ENCODE measurements at places on chromosomes 2 and 18. TPM values are rescaled to one million over a fixed set of nuclear protein-coding genes. Genes with fewer than 3 reads are reported as not detected.

DNA sequence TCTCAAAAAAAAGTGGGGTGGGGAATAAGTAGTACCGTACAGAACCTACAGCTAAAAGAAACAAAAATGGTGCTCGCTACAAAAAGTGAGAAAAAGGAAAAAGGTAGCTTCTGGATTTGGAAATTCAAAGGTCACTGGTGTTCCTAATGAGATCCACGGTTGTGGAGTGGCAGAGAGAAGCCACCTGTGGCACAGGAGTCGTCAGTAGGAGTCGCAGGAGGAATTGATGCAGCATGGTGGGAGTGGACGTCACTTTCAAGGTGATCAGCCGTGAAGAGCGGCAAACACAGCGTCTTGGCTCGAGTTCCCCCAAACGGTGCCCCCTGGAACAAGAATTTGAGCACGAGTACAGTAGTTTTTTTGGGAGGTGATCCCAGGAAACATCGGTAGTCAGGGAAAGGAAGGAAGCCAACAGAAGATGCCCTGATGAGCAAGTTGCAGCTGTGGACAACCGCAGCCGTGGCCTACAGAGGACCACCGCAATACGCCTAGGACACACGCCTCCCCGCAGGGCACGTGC, 1.4 kb upstream of the TTL start:
- no peak for DNase-seq

DNA sequence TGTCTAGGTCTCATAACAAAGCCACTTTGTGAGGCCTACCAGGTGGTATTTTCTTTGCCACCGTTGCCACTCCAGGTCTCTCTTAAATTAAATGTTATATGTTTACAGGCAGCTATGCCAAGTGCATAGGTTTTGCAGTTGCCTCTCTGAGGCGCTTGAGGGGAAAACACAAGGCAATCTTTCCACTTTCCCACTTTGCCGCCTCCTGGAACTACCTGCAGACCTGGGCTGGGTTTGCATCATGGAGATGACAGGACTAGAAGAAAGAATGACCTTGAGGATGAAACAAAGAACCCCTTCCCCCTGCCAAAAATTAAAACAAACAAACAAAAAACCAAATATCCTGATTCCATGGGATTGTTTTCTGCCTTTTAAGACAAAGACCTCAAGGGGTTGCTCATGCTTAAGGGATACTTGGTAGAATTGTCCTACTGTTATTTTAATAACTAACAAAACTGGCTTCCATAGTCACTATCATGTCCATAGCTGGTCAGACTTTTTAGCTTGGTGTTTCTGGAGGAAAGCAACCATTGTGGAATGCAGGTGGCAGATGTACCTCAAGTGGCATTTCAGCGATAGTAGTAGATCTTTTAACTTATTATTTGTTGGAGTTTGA, 159.9 kb downstream of the PRPF40A start:
- no peak for DNase-seq

DNA sequence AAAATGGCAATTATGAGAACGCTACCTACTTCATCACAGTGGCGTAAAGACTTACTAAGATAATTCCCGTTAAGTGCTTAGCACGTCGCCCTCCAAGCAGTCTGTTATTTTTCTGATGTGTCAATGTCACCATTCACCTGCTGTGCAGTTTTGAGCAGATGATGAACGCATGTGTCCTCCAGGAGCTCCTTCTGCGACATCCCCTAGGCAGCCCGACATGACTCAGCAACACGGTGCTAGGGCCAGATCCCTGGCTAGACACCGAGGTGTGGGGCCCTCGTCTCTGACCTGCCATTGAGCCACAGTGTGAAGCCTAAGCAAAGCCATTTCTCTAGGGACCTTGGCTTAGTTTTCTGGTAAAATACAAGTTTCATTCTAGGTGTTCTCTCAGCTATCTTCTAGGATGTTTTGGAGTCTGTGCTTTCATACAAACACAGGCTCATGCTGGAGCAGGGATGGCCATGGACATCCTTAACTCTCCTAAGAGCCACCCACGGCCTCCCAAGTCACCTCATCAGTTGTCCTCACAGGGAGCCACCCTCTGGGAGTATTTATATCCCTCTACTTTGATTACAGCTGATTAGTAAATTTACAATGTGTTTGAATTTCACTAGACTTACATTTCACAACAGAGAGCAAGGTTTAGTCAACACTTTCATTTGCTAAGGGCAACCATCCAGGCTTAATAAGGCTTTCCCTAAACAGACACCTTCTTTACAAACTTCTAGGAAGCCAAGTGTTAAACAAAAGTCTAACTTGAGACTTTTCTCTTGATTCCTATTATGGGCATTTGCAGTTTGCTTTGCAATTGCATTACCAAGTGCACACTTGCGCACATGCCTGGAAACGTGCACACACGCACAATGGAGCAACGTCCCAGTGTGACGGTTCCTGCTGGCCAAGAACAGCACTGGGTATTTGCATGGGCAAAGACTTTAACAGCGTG, 376.8 kb upstream of the ID2 start:
- no peak for DNase-seq

The PFN4 gene
- not detected for total RNA-seq

The CHRND gene
- total RNA-seq: not detected

The CLHC1 gene
- total RNA-seq: 7.1 TPM
